GM12878 (cell line): ENCODE measurements at places on chromosomes 3 and 15. TPM values are rescaled to one million over a fixed set of nuclear protein-coding genes. Genes with fewer than 3 reads are reported as not detected.

DNA sequence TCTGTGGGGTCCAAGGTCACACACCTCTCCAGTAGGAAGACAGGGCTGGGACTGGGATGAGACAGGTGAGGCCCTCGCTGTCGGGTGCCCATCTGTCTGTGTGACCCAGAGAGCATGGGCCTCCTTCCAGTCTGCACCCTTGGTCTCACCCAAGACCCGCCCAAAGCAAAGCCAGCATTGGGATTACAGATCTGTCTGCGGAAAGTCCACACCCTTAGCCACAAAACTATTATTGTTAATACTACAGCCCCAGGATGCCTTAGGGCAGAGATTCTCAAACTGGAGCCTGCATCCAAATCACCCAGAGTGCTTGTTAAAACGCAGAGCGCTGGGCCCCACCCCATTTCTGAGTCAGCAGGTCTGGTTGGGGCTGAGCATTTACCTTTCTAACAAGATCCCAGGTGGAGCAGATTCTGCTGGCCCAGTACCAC, 58.5 kb upstream of the ZNF148 start:
- no peak for DNase-seq

- DNase-seq = no peak
Observed at GRCh38 chr15:95134431-95135110, 903.2 kb downstream of the MCTP2 start.

DNA sequence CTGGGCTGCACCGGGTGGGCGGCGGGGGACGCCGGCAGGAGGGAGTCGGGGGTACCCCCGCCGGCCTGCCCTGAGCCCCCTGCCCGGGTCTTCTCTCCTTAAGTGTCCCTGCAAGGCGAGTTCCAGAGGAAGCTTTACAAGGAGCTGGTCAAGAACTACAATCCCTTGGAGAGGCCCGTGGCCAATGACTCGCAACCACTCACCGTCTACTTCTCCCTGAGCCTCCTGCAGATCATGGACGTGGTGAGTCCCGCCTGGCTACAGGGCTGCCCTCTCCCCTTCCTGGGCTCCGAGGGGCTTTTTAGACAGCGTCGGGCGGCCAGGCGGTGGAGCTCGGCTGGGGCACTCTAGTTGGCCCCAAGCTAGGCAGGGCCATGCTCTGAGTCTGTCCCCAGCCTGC, 480 bp downstream of the CHRNA7 start:
- no peak for DNase-seq

- DNase-seq = no peak
Observed at GRCh38 chr3:11363715-11364114, 91.5 kb downstream of the ATG7 start.

DNA sequence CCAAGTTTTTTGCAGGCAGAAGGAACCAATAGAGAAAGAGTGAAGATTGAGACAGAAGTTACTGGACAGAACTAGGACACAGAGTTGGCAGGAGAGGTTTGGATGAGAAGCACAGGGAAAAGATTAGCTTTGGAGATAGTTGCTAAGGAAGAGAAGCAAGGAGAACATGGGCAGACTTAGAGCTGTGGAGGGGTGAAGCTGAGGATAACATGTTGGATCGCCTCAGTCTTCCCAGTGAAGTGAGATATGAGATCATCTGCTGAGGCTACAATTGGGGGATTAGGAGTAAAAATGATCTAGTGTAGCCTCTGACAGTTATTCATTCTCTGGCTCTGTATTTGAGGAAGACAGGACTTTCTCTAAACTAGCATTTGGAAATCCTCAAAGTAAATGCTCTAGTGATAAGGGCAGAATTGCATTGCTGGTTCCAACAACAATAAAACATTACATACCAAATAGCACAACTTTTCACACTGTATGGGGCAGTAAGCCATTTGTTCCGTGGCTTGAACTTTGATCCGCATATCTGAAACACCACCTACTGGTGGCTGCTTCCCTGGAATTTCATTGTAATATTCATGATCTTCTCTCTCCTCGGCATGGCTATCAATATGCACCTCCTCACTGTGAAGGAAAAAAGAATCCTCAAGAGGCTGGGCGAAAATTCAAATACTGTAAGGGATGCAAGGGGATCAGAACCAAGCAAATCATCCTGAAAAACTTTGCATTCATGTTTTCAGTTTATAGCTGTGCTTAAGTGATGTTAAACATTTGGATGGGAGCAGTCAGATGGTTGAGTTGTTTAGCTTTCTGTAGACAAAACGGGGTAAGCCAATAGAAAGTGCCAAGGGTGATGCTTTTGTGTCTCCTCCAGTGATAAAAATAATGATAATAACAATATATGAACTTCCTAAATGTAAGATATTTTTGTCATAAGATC, 22.2 kb upstream of the EID1 start:
- DNase-seq = no peak

DNA sequence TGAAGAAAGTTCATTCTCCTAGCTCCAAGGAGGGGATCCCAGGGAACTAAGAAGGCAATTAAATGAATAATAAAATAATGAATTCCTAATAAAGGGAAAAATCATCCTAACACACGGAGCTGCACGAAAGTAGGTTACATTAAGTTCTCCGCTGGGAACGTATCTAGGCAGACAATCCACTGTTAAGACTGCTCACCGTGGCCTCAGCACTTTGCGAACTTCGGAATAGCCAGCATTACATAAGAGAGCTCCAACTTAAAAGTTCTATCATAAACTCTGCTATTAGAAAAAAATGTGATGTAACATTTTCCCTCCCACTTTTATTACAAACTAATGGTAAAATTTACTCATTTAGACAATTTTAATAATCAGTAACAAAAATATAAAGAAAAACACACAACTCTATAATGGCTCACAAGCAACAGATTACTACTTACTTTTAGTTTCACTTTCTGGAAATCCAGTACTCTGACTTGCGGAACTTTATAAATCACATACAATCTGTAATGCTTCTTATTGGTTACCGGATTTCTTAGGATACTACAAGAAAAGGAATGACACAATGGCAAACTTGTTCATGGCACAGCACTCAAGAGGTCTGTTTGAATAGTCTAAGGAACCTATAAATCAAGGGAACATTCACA, 8.5 kb downstream of the SNRPA1 start:
- DNase-seq = no peak

DNA sequence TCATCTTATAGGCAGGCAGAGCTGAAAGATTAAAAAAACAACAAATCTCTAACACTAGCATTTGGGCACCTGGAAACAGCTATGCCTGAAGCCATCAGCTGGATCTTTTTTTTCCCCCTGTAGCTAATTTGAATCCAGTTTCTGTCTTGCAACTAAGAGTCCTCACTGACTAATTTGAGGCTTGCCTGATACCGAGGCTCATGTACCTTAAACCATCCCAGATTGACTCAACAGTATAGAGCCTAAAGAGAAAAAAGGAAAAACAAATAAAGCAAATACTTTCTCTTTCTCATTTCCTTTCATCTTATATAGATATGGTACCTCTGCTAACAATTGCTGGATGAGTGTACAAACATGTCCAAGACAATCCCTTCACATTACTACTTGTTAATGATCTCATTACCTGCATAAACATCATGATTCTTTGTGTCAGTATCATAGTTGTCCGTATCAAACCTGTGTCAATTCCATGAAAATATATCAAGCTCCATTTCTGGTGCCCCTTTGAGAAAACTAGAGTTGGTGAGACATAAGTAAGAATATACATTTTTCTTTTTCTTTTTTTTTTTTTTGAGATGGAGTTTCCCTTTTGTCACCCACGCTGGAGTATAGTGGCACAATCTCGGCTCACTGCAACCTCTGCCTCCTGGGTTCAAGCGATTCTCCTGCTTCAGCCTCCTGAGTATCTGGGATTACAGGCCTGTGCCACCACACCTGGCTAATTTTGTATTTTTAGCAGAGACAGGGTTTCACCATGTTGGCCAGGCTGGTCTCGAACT, 43.1 kb downstream of the BHLHE40 start:
- DNase-seq = no peak

DNA sequence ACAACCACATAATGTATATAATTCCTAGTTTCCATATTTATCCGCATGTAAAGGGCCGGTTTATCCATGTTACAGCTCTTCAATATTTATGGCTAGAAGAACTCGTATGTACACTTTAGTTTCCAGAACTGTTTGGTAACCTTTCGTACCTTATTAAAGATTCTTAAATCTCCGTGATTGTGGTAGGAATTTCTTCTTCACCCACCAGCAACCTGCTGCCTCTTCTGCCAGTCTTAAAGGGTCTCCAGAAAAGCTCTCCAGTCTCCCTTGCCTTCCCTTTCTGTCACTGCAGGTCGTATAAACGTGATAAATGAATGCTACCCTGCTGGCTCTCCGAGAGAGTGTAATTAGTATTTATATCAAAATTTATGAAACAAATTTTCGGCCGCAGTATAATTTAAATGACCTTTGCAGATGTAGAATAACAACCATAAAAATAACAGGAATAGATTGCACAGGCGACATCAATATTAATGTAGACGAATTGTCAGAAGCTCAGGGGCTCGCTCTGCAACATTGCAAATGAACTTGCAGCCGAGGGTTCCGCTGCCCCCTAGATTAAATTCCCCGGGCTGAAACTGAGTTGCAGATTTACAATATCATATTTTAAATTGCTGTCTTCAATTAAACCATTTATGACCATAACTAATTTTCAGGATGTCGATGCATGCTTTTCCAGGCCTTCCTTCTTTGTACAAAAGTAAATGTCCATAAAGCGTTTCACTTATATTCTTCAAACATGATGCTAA, 5.4 kb downstream of the ZIC1 start:
- no peak for DNase-seq

DNA sequence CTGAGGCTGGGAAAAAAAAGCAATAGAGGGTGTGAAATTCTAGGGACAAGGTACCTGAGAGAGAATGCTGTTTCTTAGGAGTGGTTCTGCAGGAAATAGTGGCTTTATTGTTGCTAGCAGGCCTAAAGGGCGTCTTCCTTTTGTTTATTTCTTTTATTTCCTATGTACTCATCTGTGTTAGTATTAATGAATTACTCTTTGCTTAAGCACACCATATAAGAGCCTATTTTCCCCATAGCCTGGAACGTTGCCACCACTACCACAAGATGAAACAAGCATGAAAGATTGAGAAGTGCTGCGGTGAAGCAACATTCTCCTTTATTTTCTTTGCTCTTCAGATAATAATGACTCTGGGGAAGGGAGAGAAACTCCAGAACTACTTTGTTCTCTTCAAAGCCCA, 21.3 kb upstream of the GOLIM4 start:
- no peak for DNase-seq

DNA sequence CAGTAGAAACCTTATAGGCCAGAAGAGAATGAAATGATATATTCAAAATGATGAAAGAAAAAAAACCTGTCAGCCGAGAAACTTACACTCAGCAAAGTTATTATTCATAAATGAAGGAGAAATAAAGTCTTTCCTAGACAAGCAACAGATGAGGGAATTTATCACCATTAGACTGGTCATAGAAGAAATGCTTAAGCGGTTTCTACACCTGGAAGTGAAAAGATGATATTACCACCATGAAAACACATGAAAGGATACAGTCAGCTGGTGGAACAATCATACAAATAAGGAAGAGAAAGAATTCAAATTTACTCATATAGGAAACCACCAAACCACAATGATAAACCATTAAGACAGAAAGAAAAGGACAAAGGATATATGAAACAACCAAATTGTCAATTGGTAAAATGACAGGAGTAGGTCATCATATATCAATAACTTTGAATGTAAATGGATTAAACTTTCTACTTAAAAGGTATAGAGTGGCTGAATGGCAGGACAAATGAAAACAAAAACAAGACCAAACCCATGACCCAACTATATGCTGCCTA, 29.9 kb upstream of the PRR23C start:
- no peak for DNase-seq

GRCh38 chr15:70050441-70050840, 47.3 kb downstream of the TLE3 start:
- no peak for DNase-seq

GOLGA8H gene
- 0.23 and 0.35 TPM in 2 replicates for total RNA-seq

MAP6D1 gene
- total RNA-seq = 1.5 and 2.1 TPM in 2 replicates

RNF13 gene
- total RNA-seq = 22.3 and 24.8 TPM in 2 replicates
